Activated naive CD8-positive, alpha-beta T cell treated with anti-CD3 and anti-CD28 coated beads for 36 hours (primary cell): ENCODE measurements at places on chromosomes 16 and 17. TPM values are rescaled to one million over a fixed set of nuclear protein-coding genes. Genes with fewer than 3 reads are reported as not detected.

DNA sequence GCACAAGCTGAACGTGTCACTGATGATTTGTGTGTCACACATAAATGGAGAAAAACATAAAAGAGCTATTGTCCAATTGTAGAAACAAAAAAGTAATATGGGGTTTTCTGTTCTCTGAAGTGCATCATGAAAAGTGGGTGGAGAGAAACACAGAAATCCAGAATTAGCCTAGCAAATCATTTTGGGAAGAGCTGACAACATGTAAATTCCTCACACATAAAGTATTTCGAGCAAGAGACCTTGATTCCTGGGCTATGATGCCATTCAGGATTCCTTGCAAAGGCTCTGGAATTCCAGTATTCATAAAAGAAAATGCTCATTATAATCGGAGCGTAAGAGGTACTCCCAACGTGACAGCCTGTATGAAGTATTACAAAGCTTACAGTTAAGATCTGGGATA lies 1.1 kb downstream of the DCUN1D3 start:
- no peak for DNase-seq

DNA sequence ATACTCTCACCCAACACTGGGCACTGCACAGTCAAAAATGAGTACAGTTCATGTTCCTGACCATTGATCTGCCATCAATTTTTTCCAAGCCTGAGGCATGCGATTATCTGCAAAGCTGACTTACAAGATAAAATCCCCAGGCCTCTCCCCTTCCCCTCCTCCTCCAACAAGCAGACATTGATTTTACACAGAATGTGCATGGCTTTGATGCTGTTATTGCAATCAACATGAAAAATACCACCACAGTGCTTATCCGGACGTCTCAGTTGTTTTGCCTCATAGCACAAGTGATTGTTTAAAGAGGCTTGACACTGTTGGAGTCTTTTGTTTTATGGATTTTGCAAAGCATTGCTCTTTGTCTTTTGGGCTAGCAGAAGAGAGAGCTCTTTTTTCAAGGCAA lies 163.8 kb downstream of the TOX3 start:
- DNase-seq, result no peak

DNA sequence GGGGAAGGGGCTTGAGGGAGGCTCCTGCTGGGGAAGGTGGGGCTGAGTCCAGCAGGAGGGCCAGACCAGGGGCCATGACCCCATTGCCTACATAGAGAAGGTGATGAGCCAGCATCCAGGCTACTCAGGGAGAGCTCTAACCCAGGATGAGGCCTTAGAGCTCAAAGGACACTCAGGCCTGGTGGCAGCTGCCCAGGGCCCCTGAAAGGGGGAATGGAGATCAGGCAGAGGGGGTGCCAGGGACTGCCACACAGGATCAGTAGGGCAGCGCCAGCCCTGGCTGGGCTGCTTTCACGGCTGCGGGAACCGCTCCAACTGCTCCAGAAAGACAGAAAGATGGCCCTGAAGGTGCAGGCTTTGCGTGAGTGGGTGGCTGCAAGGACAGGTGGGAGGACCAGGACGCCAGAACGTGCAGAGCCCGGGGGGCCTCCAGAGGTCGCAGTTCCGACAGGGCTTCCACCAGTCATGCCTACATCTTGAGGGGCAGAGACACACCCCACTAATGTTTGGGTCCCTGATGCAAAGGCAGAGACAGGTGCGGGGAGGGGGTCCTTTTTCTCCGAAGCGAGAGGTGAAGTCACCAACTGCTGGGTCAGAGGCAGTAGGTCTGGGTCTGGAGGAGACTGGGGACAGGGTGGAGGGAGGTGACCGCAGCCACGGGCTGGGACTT lies 882 bp upstream of the ATP6V0C start:
- DNase-seq, result peak; percentile 39

The OR3A2 gene
- 8.3 TPM for total RNA-seq

The CALB2 gene
- not detected for total RNA-seq

GRCh38 chr16:54934481-54935265 lies 4.0 kb downstream of the IRX5 start:
- DNase-seq, result no peak

DNA sequence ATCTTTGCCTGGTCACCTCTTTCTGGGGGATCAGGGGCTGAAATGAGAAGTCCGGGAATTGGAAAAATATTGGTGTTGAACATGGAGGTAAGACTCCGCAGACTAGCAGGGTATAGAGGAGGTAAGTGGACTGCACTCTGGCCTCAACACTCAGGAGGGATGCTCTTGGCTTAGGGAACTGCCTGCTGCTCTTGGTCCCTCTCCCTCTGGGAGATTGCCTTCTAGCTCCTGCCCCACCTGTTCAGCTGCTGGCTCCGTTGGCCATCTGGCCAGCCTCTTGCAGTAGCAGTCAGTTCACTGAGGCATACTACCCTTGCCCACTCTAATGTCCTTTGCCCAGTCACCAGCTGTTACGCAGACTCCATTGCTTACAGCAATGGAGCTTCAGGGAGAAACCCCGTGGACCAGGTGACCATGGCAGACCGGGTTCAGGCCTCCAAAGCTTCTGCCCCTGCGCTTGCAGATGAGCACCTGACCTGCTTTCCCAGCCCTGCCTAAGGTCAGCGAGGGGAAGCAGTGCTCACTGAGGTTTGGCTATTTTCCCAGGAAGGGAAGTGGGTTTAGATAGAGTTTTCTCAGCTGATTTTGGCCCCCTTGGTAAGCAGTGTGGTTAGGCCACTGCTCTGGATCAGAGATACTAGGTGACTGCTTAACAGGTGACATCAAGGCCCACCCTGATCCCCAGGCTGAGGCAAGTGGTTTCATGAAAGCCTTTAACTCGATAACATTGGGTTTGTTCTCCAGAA lies 11.9 kb downstream of the CDK5RAP3 start:
- DNase-seq, result no peak

- DNase-seq, result no peak
These were observed 31.8 kb downstream of the HASPIN start for GRCh38 chr17:3755335-3756030.

The ZMYND15 gene
- not detected for total RNA-seq
